ENCODE measurements at places on chromosomes 13 and 19. TPM values are rescaled to one million over a fixed set of nuclear protein-coding genes. Genes with fewer than 3 reads are reported as not detected.

DNA sequence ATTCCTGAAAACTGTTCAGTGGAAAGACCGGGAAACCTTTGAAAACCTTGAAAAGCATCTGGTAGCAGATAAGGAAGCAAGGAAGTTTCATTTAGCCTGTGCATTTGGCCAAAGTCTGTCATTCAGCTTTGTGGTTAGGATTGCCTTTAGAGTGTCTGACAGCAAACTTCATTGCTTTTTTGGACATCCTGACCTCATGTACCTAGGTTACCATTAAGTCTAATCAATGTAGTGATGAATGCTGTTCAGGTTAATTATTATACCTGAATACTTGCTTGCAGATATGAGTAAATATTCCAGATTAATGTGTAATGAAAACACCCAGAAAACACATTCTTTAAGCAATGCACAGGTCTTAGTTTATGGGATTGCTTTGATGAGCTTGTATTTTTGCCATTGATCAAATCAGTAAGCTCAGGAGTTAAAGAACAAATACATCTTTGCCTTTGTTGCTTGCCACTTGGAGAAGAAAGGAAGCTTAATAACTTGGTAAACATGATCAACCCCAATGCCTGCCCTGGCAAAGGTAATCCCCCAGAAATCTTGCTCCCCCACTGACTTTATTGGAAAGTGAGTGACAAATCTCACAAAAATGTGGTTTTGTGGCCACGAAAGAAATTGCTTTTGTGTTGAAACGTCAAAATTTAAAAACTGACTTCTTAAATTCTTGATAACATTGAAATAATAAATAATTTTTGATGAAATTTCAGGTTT lies 87.4 kb downstream of the SLC15A1 start:
- no peak for DNase-seq

The CGB7 gene
- not detected for polyA plus RNA-seq

- DNase-seq = no peak
Measured at GRCh38 chr13:78679329-78679728, 20.4 kb upstream of the OBI1 start.

The TSHZ3 gene
- 0.87 TPM for polyA plus RNA-seq

DNA sequence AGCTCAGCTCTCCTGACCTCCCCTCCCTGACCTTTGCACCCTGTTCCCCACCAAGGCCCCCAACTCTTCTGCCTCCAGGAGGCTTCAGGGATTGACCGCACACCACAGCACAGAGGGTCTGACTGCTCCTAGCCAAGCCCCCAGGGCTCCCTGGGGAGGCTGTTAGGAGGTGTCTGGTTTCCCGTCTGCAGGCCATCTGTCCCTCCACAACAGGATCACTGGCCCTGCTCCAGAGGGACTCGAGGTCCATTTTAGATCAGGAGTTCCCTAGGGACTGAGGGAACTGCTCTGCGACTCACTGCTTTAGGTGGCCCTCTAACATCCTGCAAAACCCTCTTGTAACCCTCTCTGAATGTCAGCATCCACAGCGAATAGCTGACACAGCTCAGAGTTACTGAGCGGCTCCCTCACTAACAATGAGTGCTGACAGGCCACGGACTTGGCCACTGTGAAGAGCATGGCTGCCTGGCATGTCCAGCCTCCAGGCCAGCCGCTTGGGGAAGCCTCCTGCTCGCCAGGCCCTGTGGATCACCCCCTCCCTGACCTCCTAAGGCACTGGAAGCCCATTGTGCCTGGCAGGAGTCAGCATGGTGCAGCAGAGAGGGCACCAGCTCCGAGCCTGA lies 17.7 kb downstream of the GRIK5 start:
- no peak for DNase-seq

DNA sequence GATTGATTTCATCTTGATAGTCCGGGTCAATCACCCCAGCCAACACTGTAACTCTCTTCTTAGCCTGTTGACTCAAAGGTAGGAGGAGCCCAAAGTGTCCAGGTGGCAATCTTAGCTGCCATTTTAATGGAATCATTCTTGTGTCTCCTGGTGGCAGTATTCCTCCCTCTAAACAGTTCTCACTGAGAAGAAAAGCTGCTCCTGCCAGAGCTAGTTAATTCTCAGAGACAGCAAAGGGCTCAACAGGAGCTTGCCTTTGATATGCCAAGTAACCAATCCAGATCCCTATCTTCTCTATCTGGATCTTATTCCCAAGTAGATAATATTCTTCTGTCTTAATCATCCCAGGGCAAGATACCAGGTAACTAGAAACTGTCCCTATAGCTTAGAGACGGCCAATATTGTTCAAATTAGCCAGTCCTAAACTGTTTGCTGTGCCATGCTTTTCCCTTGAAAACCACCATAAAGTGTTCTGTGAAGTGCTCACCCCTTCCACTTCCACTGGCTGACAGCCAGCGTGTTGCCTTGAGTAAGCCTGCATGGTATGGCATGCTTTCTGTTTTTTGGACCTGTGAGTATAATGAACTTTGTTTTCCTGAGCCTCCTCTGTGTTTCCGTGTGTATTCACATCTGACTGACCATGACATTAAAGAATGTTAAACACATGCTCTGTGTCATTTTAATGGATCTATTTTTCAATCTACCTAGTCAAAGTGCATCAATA lies 463.7 kb upstream of the SLITRK5 start:
- no peak for DNase-seq

The RFXAP gene
- 4.1 TPM for polyA plus RNA-seq

- no peak for DNase-seq
Measured at GRCh38 chr19:48006762-48007161, 12.3 kb downstream of the ELSPBP1 start.

- no peak for DNase-seq
Measured at GRCh38 chr19:51461723-51462161, 3.5 kb upstream of the SIGLEC8 start.

- no peak for DNase-seq
Measured at GRCh38 chr19:14450168-14450874, 17.2 kb downstream of the PKN1 start.

The GPR42 gene
- polyA plus RNA-seq = not detected

DNA sequence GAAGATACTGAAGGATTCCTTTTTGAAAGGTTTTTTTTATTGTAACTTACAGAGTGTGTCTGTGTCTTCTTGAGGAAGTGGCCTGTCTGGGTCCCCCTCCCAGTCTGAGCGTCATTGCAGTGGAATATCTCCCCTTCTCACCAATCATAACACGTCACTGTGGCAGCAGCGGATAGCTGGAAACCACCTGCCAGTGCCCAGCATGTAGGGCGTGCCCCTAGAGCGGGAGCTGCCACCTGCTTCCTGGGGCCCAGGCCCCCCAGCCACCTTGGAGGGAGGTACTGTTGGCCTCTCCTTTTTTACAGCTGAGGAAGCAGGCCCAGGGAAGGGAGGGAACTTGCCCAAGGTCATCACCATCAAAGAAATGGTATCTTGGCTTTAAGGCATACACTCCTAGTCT lies 4.6 kb upstream of the DNM2 start:
- no peak for DNase-seq

DNA sequence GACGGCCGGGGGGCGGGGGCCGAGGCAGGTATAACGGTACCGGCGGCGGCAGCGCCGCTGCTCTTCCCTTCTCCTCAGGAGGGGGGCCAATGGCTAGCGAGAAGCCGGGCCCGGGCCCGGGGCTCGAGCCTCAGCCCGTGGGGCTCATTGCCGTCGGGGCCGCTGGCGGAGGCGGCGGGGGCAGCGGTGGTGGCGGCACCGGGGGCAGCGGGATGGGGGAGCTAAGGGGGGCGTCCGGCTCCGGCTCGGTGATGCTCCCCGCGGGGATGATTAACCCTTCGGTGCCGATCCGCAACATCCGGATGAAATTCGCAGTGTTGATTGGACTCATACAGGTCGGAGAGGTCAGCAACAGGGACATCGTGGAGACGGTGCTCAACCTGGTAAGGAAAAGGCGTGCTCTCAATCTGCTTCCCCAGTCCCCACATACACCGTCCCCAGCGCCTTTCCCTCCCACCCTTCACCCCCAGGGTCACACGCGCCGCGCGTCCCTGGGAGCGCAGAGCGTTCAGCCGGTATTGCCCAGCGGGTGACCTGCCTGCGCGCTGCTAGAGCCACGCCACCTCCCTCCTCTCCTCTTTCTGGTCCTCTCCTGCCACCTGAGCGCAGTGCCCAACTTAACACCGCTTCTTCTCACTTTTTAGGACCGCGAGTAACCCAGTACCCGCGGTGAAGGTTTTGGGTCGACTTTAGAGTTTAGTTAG lies 814 bp downstream of the NBEA start:
- peak; percentile 47 for DNase-seq

DNA sequence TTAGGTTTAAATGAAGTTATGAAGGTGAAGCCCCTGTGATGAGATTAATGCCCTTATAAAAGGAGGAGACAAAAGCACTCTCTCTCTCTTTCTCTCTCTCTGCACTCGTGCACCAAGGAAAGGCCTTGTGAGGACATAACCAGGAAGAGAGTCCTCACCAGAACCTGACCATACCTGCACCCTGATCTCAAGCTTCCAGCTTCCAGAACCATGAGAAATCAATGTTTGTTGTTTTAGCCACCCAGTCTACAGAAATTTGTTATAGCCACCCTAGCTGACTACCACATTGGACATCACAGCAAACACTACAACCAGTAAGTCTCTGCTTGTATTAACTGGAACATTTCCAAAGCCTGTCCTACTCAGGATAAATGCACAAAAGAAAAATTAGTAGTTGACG lies 34.7 kb upstream of the WDFY2 start:
- DNase-seq = no peak

DNA sequence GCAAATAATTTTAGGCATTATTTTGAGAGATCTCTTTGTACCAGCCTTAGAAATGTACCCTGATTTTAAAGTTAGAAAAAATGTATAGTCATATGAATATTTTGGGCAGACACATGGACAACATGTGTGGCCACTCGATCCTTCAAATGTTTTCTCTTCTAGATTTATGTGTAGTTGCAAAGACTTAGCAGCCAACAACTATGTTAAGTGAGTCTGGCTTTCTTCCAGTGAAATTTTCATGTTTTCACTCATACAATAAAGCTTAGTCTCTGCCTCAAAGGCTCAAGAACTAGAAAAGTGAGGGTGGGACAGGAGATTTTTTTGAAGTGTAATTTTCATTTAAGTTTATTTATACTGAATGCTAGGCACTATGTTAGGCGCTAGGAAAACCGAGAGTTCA lies 207.7 kb upstream of the DACH1 start:
- no peak for DNase-seq

DNA sequence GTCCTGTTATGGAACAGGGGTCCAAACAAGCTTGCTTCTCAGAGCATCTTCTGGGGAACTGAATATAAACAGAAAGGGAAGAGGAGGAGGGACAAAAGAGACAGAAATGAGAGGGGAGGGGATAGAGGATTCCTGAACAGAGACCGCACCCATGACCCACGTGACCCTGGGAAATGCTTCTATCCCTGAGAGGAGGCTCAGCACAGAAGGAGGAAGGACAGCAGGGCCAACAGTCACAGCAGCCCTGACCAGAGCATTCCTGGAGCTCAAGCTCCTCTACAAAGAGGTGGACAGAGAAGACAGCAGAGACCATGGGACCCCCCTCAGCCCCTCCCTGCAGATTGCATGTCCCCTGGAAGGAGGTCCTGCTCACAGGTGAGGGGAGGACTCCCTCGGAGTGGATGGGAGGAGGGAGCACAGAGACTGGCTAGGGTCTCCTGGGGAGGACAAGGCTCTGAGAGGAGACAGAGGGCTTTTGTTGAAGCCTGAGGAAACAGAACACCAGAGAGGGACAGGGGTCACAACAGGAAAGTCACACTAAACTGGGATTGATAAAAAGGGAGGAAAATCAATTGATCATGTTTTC lies at the start of gene CEACAM6:
Gene CEACAM6 (plus strand): TSS at position 203 of the 586 bp plus-strand sequence. CDS start 109 bp downstream, at position 312.
- DNase-seq = no peak

The ERICH6B gene
- polyA plus RNA-seq = not detected

DNA sequence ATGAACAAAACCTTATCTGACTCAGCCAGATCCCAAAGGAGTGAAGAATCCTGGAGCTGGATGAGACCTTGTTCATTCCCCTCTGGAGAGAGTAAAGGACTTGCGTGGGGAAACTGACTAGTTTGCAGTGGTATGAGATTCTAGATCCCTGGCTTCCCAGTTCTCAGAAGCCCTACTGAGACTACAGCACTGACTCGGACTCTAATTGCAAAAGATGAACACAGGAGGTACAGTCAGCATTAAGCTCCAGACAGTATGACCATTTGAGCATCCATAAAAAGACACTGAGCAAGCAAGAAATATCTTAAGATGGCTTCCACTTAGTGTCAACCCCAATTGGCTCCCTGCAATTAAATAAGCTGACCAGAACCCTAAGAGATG lies 6.8 kb downstream of the ZC3H4 start:
- no peak for DNase-seq

The KLK4 gene
- not detected for polyA plus RNA-seq

DNA sequence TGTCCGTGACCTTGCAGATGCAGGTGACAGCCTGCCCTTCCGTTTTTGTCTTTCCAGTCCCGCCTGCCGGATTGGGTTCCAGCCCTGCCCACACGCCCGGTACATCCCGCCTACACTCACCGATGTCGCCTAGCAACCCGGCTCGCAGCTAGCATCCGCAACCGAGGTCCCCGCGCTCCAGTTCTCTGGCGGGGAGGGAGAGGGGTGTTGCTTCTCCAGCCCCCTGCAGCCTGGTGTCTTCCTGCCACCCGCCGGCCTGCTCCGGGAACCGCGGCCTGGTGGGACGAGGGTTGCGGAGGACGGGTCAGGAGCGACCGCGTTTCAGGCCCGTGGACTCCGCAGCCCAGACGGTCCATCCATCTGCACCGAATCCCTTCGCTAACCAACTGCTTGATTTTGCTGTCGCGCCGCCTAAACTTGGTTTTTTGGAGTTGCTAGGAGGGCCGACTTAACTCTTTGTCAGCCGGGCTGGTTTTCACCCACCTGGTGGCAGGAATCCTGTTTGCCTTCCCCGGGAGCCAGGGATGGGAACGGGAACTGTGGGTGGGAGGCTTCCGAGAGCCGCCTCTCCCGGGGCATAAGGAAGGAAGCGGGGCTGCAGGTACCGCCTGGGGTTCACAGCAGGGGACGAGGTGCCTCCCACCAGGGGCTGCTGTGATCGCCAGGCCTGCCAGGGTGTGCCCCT lies 15.4 kb upstream of the MATK start:
- no peak for DNase-seq

GRCh38 chr13:113061796-113062425 lies 43.7 kb upstream of the F7 start:
- no peak for DNase-seq

- DNase-seq = peak; percentile 85
Measured at GRCh38 chr19:48330012-48330681, 4.8 kb downstream of the EMP3 start.

The PRKACA gene
- polyA plus RNA-seq = 27.5 TPM
